ENCODE measurements at places on chromosomes 4 and X. TPM values are rescaled to one million over a fixed set of nuclear protein-coding genes. Genes with fewer than 3 reads are reported as not detected.

Gene IGFBP7
- 188 TPM for total RNA-seq

Gene IQCM
- total RNA-seq: not detected

Gene USP26
- not detected for total RNA-seq

Gene RBM3
- 358 TPM for total RNA-seq
